ENCODE measurements at places on chromosomes 6 and 20.

DNA sequence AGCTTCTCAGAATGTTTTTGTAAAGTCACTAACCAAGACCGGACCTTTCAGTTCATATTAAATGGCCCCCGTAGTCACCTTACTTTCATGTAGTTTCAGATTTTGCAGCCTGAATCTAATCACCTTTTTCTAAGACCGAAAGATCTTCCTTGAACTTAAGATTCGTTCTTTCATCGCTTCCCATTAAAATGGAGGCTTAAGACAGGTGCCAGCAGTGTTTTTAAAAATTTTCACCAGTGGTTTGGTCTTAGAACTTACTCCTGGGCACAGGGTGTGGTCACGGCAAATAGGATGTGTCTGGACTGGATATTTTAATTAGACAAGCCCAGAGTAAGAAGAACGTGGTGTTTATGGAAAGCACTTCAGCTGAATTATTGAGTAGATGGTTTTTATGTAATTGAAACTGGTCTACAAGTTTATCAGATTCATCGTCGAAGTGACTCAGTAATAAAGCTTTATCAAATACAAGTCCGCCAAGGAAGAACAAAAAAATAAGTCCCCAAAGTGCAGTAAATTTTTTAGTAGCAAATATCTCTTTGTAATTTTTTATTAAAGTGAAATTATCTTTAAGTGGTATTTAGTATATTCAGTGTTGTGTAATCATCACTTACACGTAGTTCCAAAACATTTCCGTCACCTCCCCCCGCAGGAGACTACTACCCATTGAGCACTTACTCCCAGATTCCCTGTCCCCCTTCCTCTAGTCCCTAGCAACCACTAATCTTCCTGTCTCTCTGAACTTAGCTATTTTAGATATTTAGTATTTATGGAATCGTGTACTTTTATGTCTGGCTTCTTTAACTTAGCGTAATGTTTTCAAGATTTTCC lies 868 bp downstream of the SRSF3 start:
- DNase-seq: no peak

DNA sequence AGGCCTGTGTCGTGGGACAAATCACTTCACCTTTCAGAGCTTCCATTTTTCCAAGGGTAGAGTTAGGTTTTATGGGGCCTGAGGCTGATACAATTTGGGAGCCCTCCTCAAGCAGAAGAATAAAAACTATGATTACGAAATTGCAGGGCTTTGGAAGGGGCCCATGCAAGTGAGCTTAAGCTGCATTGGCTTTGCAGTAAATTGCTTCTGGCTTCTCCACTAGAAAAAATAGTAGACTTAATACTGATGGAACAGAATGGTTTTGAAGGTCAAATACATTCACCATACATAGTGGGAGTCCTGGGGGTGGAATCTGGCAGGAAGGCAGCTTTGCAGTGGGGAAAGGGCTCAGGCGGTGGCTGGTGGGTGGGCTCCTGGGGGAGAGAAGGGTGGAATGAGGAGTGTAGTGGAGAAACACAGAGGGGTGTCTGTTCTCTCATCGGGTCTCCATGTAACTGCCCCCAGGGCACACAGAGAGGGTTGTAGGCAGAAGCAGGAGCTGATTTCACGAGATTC lies 55.9 kb upstream of the RNF24 start:
- DNase-seq: peak; percentile 56

GRCh38 chr6:85460921-85461797 lies 11.3 kb downstream of the NT5E start:
- DNase-seq: no peak

DNA sequence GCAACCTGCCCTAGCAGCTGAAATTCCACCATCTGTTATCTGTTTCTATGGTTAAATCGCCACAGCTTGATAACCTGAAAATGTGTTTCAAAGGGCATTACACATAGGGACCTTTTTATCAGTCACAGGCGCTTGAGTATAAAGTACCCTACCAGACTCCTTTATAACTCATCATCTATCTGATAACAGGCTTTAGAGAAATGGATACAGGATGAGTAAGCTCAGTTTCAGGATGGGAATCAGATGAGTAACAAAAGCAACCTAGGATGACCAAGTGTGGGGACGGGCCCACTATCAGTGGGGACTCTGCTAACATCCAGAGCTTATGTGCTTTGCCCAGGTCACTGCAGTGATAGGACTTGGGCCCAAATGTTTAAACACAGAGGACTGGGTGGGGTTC lies 75.6 kb downstream of the PRND start:
- DNase-seq: no peak

DNA sequence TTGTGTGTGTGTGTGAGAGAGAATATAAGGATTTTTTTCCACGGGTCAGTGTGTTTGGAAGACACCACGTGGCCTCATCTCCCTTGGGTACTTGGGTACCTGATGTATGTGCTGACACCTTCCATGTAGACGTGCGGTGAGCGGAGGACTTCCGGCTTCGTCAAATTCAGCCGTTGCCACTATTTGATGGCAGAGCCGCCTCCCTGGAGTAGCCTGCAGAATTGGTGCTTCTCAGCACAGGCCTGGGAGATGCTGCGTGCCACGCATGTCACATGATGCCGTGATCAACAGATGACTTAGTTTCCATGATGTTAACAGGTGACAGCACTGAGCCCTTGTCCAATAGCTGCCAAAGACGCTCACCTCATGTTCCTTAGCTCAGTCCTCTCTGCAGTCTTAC lies 69.4 kb downstream of the CDH4 start:
- no peak for DNase-seq

DNA sequence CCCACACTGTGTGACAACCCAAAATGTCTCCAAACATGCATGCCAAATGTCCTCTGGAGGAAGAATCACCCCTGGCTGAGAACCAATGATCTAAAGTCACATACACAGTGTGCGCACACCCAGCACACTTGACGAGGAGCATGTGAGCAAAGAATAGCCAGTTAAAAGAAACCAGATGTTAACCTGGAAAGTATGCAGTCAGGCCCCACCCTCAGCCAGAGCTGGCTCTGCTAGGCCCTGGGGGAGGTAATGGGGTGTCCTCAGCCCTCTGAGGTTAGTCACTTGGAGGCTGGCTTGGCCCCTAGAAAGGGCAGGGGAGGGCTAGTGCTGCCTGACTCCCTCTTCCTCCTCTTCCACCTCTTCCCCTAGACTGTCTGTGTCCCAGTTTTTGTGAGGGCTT lies 15.2 kb upstream of the GUCA1A start:
- no peak for DNase-seq

GRCh38 chr20:49865559-49865958 lies 49.8 kb downstream of the SPATA2 start:
- no peak for DNase-seq

- peak; percentile 92 for DNase-seq
Observed at GRCh38 chr6:157323966-157324300, 614 bp upstream of the TMEM242 start.

- no peak for DNase-seq
Observed at GRCh38 chr20:4330011-4330410, 314.7 kb upstream of the RNF24 start.

GRCh38 chr6:168286116-168286515 lies 33.5 kb downstream of the DACT2 start:
- DNase-seq: no peak

GRCh38 chr20:46060301-46060881 lies 29.4 kb downstream of the NCOA5 start:
- DNase-seq: peak; percentile 49

DNA sequence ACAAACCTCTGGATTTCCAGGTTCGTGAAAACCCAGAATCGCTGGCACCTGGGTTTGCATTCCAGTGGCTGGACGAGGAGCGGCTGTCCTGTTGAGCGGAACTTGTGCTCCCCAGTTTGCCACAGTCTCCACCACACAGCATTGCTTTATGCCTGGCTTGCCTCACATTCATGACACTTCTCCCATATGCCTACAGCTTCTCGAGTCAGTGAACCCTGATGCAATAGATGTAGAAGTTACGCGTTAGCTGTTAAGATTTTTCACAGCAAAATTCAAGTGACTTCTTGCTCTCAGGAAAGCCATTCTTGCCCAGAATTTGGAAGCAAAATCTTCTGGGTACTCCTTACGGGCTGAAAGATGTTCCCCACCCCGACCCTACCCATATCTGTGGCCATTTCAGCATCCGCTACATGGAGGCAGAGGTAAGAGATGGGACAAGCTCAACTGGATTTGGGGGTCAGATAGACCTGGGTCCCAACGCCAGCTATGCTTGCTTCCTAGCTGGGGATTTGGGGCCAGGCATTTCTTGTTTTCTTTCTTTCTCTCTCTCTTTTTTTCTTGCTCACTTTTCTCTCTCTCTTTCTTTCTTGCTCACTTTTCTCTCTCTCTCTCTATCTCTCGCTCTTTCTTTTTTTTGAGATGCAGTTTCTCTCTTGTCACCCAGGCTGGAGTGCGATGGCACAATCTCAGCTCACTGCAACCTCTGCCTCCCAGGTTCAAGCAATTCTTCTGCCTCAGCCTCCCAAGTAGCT lies 12.4 kb upstream of the GDAP1L1 start:
- no peak for DNase-seq

DNA sequence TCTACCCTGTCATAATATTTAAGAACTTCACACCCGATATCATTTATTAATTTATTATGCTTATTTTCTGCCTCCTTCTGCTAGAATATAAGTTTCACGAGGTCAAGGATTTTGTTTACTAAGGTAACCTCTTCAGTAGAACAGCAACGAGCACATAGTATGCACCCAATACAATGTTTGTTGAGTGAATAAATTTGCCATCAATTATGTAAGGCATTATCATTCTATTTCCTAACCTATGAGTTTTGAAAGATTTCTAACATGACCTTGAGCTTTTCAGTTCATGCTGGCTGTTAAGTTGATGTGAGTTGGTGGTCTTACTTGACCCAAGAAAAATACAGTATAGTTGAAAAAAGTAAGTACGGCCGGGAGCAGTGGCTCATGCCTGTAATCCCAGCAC lies 125.9 kb upstream of the LOC128125822 start:
- DNase-seq: no peak

GRCh38 chr6:33616113-33616512 lies 5.0 kb upstream of the ITPR3 start:
- no peak for DNase-seq

GRCh38 chr20:57968120-57968519 lies 258.3 kb upstream of the PMEPA1 start:
- DNase-seq: no peak

DNA sequence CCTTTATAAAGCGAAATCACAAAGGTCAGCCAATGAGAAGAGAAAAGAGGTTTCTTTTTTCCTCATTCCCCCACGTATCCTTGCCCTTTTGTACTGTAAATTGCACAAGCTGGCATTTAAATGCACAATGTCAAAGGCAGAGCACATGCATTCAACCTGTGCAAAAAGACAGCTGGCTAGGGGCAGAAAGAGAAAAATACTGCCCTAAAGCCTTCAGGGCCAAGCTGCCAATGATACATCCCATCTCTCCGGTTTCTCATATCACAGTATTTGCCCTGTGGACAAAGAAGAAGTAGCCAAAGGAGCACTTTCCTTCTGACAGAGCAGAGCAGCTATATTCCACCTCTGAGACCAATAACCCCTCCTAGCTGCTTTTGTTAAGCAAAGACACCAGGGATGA lies 219.2 kb downstream of the TRDN start:
- DNase-seq: no peak

GRCh38 chr20:40895182-40895581 lies 133.4 kb upstream of the TOP1 start:
- DNase-seq: no peak

- no peak for DNase-seq
Observed at GRCh38 chr6:57421503-57421902, 104.1 kb downstream of the PRIM2 start.

DNA sequence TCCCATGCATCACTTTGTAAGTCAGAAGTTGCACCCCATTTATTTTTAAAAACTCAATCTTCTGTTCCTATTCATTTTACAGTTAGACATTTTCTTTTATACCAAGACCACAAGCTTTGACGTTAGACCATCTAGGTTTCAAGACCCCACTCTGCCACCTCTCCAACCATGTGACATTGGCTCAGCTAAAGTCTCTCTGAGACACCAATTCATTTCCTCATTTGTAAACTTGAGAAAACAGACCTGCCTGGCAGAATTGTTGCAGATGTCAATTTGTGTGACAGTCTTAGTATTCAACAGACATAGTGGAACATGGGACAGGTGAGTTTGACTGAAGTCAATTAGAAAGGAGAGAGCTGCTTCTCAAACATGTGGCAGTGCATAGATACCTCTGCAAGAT lies 55.6 kb upstream of the CSE1L start:
- DNase-seq: no peak

DNA sequence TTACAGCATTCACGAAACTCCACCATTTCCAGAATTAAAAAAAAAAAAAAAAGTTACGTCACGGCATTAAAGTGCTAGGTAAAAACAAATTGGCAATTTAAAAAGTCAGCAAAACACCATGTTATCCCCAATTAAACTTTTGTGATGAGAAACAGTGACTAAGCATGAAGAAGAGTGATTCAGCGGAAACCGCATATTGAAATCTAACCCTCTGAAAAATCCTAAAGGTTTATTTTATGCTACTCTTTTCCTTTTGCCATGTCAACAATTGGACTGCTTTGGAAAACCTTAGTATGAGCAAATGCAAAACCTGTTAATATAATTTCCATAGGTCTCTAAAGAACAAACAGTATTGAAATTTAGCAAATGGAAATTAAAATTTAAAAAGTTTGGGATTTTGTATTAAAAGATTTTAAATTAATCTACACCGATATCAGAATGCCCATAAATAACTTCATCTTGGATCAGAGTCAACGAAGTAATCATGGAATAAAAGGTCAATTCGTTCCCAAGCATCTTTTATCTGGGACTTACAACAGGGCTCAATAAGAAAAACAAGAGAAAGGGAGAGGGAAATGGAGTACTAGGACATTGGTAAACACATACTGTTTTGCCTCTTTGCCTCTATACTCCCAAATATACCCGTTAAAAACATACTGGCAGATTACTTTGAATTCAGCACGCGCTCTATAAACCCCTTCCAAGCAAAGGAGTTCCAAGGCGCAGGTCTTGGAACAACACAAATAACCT lies 1.1 kb downstream of the FBXO30 start:
- DNase-seq: no peak

GRCh38 chr20:57439432-57439831 lies 48.2 kb downstream of the RBM38 start:
- no peak for DNase-seq

DNA sequence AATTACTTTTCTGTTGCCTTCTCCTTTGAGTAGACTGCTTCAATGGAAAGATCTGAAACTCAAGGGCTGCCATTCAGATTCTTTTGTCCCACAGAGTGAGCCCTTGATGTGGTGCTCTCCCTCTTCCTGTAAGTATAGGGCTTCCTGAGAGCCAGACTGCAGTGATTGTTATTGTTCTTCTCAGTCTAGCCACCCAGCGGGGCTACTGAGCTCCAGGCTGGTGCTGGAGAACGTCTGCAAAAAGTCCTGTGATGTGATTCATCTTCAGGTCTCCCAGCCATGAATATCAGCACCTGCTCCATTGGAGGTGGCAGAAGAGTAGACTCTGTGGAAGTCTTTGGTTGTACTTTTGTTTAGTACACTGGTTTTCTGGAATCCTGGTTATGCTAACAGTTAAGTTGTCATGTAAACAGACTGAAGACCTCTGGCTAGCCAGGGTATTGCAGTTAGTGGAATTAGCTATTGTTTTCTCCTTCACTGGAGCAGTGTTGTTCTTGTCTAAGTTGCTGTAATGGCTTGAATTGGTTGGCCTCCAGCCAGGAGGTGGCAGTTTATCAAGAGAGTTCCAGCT lies 240.9 kb downstream of the COL12A1 start:
- no peak for DNase-seq
